ENCODE measurements at places on chromosomes 11 and 22. TPM values are rescaled to one million over a fixed set of nuclear protein-coding genes. Genes with fewer than 3 reads are reported as not detected.
A peak's percentile ranks its signal among the peaks of the same experiment; 100 is the strongest.

RPS19BP1 gene
- total RNA-seq = 263 TPM

RRP7A gene
- total RNA-seq = 43.4 TPM

IFTAP gene
- 52.9 TPM for total RNA-seq

GRCh38 chr11:90448256-90448655 is 225.4 kb upstream of the CHORDC1 start:
- no peak overlapping the region for H3K27ac ChIP-seq
- no peak for DNase-seq
- H3K4me1 ChIP-seq = no peaks in the 10 kb centered on the region
- no peaks in the 10 kb centered on the region for H3K27me3 ChIP-seq

DNA sequence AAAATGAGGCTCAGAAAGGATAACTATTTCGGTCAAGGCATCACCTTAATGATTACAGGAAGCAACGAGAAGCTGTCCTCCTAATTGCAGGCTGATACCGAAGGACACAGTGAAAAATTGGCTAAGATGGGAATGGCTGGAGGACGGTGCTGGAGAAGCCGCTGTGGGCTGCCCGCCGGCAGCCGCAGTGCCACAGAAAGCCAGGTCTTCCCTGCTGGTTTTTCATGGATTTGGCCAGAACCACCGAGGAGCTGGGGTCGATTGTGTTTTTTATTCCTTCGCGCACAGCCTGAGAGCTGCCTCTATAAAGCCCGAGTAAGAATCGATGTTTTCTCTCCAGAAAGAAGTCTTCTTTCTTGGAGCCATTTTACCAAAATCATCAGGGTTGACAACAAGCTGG is 1484.2 kb downstream of the BRD1 start:
- no peak overlapping the region for H3K4me3 ChIP-seq
- no peaks in the 10 kb centered on the region for H3K27me3 ChIP-seq
- no peaks in the 10 kb centered on the region for H3K4me1 ChIP-seq
- H3K27ac ChIP-seq = no peak overlapping the region
- no peaks in the 10 kb centered on the region for H3K36me3 ChIP-seq
- no peak for DNase-seq

- no peaks in the 10 kb centered on the region for H3K27me3 ChIP-seq
- no peaks in the 10 kb centered on the region for H3K36me3 ChIP-seq
- H3K27ac ChIP-seq = no peak overlapping the region
- DNase-seq = no peak
Measured at GRCh38 chr22:44316393-44317122, 3.8 kb upstream of the SHISAL1 start.

DNA sequence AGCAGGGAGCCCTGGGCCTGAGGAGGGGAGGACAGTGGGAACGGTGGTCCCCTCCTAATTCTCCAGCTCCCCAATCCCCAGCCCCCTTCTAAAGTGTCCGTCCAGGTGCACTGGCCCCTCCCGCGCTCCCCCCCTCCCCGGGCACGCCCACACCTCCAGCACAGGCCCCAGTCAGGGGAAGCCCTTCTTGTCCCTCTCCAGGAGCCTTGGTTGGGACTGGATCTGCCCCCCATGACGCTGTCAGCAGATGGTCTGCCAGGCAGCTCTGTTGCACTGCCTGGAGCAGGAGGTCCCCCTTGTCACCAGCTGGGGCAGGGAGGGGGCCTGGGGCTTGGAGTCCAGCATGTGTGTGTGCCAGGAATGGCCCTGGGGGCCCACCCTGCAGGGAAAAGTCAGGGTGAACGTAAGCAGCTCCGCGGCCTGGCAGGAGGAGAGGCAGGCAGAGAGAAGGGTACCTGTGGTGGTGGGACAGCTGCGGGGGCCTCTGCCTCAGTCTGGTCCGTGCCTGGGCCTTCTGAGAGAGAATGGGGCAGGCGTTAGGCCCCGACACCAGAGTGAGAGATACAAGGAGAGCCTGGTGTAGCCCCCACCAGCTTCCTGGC is 1.6 kb downstream of the IRF7 start:
- H3K4me1 ChIP-seq = peaks cover 8% of the 10 kb centered on the region
- H3K4me3 ChIP-seq = no peak overlapping the region
- no peaks in the 10 kb centered on the region for H3K27me3 ChIP-seq
- H3K36me3 ChIP-seq = peaks cover 41% of the 10 kb centered on the region

DNA sequence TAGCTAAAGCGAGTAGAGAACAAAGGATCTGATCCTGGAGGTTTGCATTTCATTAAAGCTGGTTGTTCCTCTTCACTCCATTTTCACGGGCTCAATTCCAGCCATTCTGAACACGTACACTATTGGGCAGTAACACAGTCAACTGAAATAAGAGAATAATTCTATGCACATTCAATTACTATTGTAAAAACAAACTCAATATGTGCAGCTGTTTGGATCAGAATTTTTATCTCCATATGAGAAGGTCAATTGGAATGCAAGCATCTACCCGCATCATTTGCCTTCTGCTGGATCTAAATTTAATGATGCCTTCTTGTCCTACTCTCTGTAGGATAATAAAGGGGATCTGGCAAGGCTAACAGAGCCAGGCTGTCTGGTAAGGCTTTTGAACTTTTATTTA is 562.8 kb upstream of the CCDC179 start:
- H3K27me3 ChIP-seq = no peaks in the 10 kb centered on the region
- no peaks in the 10 kb centered on the region for H3K4me1 ChIP-seq
- H3K27ac ChIP-seq = no peak overlapping the region
- H3K36me3 ChIP-seq = no peaks in the 10 kb centered on the region
- H3K4me3 ChIP-seq = no peak overlapping the region
- no peak for DNase-seq

DNA sequence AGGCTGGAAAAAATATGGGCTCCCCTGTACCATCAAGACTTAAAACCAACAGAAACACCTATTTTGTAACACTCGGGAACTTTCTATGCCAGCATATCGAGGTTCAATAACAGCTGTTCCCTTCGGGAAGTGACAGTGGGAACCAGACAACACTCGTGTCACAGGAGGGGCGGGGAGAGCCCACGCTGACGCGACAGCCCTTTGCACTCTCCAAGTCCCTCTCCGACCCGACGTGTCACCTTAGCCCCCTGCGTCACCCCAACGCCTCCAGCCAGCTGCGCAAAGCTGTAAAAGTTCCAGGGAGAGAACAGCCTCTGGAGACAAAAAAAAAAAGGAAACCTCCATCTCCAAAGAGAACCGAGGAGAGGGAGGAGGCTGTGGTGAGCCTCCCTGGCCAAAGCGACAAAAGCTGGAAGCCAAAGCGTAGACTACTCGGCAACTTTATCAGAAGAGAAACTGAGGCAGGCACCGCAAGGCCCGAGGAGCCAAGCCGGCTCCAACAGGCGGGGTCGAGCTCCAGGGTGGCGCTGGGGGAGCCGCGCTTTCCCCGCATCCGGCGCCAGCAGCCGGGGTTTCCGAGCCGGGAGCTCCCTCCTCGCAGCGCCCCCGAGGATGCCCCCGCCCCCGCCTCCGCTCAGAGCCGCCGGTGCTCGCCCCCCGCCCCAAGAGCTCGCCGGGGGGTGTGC is 751 bp downstream of the ARFGAP3 start:
- H3K36me3 ChIP-seq = peaks cover 10% of the 10 kb centered on the region
- H3K4me3 ChIP-seq = peak overlapping the region; percentile 97
- peak; percentile 53 for DNase-seq

DNA sequence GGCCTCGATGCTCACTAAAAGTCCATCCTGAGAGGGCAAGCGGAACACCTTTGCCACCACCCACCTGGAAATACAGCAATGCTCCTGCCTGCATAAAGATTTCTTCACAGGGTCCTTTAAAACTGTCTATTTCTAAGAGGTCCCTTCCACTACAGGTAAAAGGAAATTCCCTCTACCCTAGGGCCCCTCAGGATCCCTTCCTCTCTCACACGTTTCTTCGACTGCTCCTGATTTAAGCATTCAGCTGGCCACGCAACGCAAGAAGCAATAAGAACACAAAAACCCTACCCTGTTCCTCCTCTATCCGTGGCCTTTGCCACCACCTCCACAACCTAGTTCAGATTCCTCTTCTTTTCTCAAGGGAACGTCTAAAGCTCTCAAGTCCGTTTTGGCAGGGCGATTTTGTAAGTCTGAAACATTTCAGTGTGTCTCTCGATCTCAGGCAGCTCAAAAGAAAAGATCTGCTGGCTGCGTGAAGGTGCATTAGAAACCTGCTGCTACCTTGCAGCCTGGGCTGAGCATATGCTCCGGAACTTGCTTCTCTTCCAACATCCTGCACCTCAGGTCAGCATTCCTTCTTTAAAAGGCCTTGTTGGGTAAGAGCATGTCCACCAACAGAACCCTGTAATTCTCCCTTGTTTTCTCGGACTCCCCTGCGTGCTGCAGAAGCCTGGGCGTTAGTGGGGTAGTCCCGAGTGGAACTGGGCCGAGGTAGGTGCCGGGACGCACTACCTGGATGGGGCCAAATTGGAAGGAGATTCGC is 1.6 kb downstream of the LGR4 start:
- peak overlapping the region; percentile 99 for H3K4me3 ChIP-seq
- no peak for DNase-seq
- H3K36me3 ChIP-seq = peaks cover 6% of the 10 kb centered on the region
- H3K27me3 ChIP-seq = no peaks in the 10 kb centered on the region

SLC15A3 gene
- 26.5 TPM for total RNA-seq

Measured in SJSA1 (cell line).